ENCODE measurements at places on chromosomes 3 and 15.

GRCh38 chr3:70067860-70068521 lies 68.5 kb downstream of the SAMMSON start:
- DNase-seq = no peak

- no peak for DNase-seq
These were observed 31.7 kb downstream of the GOLGA6A start for GRCh38 chr15:74050556-74051234.

GRCh38 chr3:79765911-79766310 lies 1.9 kb downstream of the ROBO1 start:
- no peak for DNase-seq

DNA sequence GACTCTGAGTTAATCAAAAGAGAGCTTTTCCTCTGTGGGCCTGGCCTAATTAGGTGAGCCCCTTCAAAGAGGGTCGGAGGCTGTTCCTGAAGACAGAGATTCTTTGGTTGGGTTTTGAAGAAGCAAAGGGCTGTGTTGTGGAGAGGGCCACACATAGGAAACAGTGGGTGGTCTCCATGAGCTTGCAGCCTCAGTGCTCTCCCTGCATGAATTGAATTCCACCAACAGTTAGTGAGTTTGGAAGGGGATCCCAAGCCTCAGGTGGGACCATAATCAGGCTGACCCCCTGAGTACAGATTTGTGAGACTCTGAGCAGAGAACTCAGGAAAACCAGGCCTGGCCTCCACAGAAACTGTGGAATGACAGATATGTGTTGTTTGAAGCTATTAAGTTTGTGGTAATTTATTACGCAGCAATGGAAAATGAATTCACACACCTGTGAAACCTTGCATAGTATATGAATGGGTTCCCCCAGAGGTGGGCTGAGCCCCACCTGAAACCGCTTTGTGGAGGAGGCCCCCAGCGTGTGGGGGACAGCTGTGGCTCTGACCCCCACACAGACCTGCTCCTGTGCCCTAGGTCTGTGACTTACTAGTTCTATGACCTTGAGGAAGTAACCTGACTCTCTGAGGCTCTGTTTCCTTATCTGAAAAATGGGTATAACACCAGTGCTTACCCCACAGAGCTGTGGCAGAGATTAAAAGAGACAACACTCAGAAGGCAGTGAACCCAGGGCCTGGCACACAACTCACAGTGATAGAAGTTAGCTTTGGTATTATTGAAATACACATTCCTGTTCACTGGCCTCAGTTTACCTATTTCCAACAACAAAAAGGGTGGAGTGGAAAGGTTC lies 431.3 kb downstream of the FOXP1 start:
- no peak for DNase-seq

DNA sequence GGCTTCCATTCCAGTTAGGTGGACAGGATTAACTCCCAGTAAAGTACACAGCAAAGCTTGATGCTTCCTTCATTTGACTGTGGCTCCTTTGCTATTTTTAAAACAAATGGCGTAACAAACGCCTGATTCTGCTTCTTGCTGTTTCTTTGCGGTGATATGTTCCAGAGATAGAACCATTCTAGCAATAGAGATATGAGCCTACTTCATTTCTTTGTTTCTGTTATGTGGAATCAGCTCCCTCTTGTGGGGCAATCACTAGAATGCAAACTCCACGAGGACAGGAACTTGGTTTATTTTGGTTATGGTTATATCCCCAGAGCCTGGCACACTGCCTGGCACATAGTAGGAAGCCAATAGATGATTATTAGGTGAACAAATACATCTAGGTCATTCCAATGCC lies 122.6 kb upstream of the SLC6A11 start:
- no peak for DNase-seq

- no peak for DNase-seq
These were observed 41.6 kb downstream of the NR2C2 start for GRCh38 chr3:14988988-14989394.

DNA sequence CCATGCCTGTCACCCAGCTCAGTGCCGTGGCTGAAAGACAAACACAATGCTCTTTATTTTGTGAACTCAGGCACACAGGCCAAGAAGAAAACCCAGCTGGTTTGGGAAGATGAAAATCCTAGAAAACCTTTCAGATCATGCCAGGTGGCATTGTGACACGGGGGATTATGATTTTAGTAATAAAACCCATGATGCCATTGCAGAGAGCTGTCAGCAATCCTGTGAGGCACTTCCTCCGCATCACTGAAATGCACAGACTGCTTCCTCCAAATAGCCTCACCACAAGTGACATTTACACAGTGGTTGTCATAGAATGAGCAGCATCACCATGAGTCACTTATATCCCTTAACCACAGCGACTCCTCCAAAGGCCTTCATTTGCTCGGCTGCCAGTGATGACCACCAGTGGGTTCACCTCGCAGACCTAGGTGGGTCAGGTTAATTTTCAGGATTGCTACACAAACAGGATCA lies 22.7 kb downstream of the ABHD6 start:
- DNase-seq = no peak

GRCh38 chr3:9213019-9213634 lies 36.3 kb downstream of the SRGAP3 start:
- DNase-seq = no peak

DNA sequence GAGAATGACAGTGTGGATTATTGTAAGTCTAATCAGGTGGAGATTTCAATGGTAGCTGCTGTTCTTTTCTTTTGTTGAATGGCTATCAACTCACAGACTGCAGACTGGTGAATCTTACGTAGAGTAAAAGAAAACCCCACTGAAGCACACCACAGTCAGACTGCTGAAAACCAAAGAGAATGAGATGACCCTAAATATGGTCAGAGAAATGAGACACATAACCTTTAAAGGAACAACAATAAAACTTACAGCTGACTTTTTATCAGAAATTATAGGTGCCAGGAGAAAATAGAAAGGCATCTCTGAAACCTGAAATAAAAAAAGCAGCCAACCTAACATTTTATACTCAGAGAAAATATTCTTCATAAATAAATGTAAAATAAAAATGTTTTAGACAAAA lies 12.7 kb upstream of the UBE3A start:
- no peak for DNase-seq

Measured in NCI-H1694 (cell line).